ENCODE measurements at places on chromosomes 5 and 9.

DNA sequence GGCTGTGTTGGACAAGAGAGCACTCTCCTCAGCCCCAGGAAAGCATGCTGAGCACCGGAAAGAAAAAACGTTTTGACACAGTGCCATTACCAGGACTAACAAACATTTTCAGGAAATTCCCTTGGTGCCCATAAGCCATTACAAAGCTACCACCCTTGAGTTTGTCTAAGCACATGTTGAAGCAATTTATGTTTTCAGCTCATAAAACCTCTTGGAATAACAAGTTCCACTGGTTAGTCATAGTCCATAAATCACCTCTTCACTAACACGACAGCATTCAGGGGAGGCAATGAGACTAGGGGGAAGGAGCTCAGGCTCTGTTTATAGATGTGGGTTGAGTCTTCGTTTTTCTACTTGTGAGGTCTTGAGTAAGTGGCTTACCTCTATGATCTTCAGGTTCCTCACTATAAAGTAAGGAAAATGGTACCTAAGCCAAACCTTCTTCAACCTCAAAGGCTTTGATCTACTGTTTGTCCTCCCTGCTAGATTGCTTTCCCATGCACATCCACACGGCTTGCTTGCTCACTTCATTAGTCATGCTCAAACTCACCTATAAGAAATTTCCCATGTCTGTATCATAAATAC lies 65.4 kb downstream of the DRD1 start:
- peak; percentile 53 for DNase-seq

- DNase-seq, result no peak
Measured at GRCh38 chr5:143892271-143892670, 80.3 kb downstream of the HMHB1 start.

DNA sequence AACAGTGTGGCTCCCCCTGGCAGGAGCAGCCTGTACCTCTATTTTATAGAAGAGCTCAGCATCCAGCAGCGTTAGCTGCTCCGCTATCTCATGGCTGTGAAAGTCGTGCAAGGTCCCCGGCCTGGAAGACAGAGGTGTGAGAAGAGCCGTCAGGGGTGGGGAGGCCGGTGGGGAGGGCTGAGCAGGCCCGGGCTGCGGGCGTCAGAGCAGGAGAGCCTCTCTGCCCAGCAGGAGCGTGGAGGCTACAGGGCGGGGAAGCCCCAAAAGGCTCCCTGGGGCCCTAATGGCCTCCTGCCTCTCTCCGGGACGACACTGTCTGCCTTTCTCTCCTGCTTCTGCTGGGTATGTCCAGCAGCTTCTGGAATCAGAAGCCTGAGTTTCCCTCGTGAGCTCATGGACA lies 42.6 kb downstream of the PRRT1B start:
- DNase-seq, result no peak

DNA sequence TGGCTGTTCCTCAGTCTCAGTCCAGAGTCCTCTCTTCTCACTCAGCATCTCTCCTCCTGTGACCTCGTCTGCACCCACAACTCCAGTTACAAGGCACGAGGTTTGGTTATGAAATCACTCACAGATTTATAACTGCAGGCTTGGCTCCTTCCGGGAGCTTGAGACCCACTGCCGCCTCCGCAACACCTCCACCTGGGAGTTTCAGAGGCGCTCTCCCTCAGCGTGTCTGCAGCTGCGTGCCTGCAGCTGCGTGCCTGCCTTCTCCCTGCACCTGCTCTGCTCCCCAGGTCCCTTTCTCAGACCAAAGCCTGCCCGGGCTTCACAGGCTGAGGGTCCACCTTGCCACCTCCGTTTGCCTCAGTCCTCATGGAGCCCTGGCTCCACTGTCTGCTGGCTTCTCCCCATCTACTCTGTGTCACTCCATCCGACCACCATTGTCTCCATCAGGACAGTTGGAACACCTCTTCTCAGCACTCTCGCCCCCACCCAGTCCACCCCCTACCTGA lies 51.5 kb downstream of the HRH2 start:
- DNase-seq, result no peak

- DNase-seq, result no peak
Measured at GRCh38 chr5:136198453-136198852, 5.5 kb upstream of the SMIM32 start.

- DNase-seq, result no peak
Measured at GRCh38 chr5:124743602-124744169, 2.8 kb downstream of the ZNF608 start.

DNA sequence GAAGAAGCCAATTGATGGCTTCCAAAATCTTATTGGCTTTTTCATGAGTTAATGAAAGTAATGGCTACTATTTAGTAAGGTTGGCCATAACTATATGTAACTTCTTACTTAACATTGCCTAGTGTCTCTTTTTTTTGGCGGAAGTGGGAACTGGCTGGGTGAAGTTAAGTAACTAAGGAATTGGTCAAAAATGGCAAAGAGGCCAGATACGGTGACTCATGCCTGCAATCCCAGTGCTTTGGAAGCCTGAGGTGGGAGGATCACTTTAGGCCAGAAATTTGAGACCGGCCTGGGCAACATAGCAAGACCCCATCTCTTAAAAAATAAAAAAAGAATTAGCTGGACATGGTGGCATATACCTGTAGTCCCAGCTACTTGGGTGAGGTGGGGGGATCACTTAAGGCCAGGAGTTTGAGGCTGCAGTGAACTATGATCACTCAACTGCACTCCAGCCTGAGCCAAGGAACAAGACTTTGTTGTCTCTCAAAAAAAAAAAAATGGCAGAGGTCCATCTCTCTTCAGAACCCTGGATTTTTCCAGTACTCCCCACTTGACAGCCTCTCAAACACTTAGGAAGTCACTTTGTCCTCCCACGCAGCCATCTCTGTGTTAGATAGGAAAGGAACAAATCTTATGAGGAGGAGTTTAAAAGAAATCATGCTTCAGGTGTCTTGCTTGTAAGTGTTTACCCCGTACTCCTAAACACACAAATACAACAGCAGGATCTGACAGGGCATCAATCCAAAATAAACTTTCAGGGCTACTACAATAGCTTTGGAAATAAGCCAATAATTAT lies 75.7 kb downstream of the TEK start:
- DNase-seq, result peak; percentile 82

DNA sequence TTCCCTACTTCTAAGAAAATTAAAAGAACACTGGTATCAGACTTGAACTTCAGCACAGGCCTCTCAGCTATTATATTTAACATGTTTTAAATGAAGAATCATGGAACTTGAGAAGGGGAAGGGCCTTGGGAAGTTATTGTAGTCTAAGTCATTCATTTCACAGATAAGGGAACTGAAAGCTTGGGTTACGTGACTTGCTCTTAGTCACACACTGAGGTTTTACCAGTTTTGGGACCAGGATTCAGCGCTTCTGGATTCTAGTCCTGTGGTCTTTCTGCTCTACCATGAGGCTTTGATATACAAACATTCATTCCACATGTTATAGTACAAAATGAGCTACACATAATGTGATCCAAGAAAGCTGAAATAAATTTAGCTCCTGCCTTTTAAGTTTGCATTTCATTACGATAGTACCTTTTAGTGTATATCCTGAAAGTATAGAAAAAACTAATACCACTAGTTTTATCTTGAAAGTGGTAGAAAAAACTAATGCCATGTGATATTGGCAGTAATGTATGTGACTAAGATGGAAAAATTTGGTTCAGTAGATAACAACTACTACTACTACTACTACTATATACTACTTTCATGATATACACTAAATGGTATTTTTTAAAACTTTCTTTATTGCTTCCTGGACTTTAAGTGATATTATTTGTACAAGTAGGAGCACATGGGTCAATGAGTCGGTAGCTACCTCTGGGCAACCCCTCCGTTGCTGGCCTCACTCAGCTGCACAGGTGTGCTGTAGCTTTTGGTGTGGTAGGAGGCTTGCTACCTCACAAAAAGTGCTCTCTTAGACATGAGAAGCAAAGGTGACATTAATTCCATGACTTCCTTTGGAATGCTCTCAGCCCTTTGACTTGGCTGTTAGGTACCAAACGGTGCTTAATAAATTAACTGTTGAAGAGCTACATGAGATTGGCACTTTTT lies 40.7 kb downstream of the F2RL2 start:
- no peak for DNase-seq

- DNase-seq, result no peak
Measured at GRCh38 chr9:136110082-136111061, 8.3 kb downstream of the TMEM250 start.

- peak; percentile 97 for DNase-seq
Measured at GRCh38 chr9:124285903-124286291, 28.1 kb downstream of the NEK6 start.

- DNase-seq, result no peak
Measured at GRCh38 chr5:172362755-172363154, 79.2 kb upstream of the UBTD2 start.

GRCh38 chr5:122180146-122180712 lies 50.9 kb downstream of the ZNF474 start:
- no peak for DNase-seq

DNA sequence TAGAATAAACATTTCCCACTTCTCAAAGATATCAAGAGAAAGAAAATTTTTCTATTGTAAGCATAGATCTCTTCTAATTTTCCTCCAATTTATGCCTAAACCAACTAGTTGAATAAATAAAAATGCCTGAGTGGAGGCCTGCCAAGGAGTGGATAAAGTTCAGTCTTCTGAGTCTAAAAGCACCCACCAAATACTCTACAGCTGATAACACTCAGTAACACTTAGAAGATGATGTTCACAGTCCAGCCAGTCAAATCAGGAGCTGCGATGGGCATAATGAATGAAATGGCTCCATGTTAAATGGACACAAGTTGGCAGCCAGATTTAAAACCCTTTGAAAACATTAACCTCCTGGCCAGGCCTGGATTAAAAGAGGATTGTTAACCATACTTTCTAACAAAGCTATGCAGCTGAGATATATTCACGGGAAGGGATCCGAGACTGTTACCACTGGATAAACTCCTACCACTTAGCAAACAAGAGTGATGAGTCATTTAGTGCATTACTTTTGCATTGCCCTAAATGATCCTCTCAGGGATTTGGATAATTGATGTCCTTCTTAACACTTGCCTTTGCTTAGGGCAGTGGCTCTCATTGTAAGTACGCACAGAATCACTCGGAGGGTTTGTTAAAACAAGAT lies 63.7 kb upstream of the CCDC112 start:
- no peak for DNase-seq

GRCh38 chr5:108345541-108346171 lies 36.2 kb downstream of the FBXL17 start:
- DNase-seq, result peak; percentile 31

- no peak for DNase-seq
Measured at GRCh38 chr9:65430221-65430620, 145.2 kb upstream of the FOXD4L5 start.

DNA sequence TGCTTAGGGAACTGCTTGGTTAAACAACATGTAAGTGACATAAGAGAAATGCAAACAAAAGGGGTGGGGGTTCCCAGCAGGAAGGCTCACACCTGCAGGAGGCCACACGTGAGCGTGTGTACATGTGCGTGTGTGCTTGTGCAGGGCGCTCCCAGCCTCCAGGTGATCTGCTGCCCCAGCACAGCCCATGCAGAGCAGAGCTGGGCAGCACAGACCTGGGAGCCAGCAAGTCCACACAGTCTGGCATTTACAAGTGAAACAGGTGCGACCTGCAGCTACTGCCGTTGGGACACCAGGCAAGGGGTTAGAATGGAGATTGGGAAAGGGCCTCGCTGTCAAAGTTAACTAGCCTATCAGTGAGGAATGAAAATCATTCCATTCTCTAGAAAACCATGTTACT lies 41.8 kb downstream of the GRAMD2B start:
- DNase-seq, result no peak

DNA sequence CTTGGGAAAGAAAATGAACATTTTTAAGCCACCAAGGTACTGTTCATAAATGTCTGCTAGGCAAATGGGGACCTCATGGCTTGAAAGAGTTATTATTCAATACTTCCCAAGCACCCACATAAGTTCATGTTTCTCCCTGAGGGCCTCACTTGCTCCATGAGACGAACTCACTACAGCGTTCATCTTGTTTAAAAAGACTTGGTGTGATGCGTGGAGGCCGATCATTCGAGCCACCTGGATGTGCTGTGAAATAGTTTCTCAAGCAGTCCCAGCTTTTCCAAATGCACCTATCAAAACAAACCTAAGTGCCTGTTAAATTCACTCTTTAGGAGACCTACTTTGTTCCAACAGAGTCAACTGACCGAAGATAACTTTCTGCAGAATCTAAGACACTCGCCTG lies 103.2 kb downstream of the LHFPL2 start:
- DNase-seq, result no peak

DNA sequence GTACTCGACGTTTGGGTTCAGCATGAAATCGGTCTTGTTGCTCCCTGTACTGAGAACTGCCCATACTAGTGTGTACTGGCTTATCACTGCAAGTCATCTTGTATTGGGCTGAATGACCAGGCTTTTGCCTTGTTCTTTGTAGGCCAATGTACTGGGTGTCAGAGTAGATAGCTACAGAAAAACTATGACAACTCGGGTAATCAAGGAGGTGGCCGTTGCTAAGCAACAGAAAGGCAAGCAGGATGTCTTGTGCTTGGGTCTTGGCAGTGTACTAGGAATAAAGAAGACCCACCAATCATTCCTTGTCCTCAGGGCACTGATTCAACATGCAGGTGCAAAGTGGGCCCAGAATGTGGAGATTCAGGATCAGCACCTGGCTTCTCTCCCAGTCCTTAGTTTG lies 11.9 kb upstream of the SHISAL2B start:
- no peak for DNase-seq

DNA sequence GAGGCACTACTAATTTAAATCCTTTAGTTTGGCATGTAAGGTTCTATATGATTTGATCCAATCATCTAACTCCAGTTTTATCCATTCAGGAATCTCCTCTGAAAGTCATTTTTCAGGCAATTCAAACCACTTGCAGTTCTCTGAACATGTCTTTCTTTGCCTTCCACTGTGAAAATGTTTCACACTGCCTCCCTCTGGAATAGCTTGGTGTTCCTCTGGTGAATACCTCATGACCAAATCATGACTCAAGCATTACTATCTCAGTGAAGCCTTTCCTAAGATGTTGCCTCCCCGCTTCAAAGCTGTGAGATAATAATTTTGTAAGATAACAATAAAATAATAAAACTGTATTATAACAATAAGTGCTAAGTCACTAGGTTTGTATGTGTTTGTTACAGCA lies 981.1 kb downstream of the DTWD2 start:
- DNase-seq, result no peak

DNA sequence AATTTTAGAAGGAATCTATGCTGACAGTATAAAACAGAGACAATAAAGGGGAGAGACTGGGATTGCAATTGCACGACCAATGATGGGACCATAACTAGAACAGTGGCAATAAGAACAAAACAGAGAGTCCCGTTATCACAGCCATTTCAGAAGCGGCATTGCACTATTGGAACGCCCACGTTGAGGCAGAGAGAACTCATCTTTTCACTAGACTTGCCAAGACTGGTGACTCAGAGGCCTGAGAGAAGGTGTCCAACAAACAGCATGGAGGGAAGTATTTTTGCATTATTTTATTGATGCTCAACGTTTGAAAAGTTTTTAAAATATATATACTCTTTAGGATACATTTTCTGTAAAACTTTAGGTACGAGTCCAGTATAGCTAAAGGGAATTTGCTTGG lies 737.7 kb downstream of the TLE1 start:
- DNase-seq, result no peak

- DNase-seq, result no peak
Measured at GRCh38 chr9:93037476-93037971, 21.0 kb upstream of the SUSD3 start.

- no peak for DNase-seq
Measured at GRCh38 chr5:75368391-75368790, 31.4 kb downstream of the HMGCR start.

All from astrocyte of the cerebellum (primary cell).